Activated gamma-delta T cell (primary cell): ENCODE measurements at places on chromosomes 2 and 18.

DNA sequence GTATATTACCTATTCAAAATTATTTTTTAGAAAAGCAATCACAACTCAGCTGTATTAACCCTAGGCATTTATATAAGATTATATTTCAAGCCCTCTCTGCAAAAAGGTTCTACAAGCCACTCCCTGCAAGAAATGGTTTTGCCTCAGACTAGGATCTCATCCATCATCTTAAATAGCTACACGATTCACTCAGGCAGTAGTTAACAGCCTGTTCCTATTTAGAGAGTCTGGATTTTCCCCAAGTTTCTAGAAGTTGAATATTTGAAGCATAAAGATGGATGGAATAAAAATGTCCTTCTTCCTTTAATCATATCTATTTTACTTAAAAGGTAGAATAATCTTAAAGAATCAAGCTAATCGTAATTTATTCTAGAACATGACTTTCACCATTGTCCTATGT lies 167.1 kb upstream of the STK17B start:
- no peak for DNase-seq

DNA sequence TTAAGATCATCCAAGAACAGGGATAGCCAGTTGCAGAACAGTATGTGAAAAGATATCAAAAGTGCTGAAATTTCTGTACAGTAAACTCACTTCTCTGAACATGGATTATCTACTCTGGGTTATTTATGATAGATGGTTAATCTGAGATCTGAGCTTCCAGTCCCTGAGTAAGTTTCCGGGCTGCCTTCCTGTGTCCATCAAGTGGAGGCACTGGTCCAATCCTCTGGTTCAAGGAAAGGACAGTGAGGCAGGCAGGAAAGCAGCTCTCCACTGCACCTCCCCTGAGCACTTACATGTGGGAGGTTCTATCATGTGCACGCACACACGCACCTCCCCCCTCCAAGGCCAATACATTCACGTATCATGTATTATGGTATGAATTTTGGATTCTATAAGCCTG lies 32.5 kb downstream of the GPR45 start:
- no peak for DNase-seq

DNA sequence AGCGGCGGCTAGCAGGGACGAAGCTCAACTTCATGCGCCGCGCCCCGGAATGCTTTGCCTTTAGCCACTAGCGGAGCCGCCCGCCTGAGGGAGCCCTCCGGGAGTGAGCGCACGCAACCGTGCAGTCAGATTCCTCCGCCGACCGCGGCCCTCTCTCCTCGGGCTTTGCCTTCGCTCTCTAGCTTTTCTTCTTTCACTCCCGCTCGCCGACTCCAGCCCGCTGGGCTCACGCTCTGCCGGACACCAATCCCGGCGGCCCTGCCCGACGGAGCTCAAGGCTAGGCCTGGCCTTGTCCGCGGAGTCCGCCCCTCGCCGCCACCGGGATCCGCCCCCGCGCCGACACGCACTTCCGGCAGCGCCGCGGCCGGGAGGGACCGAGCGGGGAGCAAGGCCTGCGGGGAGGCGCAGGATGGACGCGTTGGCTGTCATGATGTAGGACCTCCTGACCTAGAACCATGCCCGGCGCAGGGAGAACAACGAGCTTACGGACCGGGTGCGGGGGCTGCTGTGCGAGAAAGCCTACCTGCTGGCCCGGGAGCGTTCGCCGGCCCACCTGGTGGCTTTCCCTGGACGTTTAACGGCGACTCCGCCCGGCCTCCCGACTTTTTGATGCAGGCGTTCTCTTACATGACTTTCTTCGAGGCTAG lies 40.8 kb upstream of the AKAIN1 start:
- peak; percentile 75 for DNase-seq

GRCh38 chr2:54572636-54573536 lies 116.8 kb downstream of the SPTBN1 start:
- DNase-seq, result no peak

GRCh38 chr2:230713331-230714135 lies 891 bp downstream of the CAB39 start:
- DNase-seq, result peak; percentile 28
